ENCODE measurements at places on chromosomes 2 and 18.
A peak's percentile ranks its signal among the peaks of the same experiment; 100 is the strongest.

- DNase-seq: peak; percentile 75
Measured at GRCh38 chr2:217277646-217278398, 418.0 kb upstream of the TNP1 start.

- peak; percentile 70 for DNase-seq
Measured at GRCh38 chr2:1556776-1557466, 143.7 kb downstream of the TPO start.

GRCh38 chr2:125535089-125535488 is 1120.9 kb upstream of the GYPC start:
- DNase-seq: no peak

GRCh38 chr2:192197357-192197756 is 2.6 kb upstream of the TMEFF2 start:
- no peak for DNase-seq

DNA sequence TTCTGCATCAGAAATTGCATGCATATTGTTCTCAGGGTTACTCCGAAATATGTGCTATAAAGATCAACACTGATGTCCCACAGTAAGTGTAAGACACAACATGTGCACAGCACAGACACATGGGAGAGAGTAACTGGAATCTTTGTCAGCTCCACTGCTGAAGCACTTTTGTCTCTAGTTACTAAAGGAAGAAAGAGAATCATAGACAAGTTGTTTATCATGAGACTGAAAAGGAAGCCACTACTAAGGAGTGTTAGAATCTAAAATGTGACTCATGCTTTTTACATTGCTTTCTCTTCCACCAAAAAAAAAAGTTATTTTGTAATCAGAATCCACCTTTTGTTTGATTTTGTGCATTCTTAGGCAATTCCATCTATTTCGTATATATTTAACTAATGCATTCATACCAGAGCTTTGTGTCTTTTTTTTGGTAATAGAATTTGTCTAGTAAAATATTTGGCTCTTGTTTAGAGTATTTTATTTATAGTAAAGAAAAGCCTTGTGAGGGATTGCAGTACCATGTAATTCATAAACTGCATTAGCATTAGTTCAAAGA is 502.4 kb downstream of the FBXO15 start:
- no peak for DNase-seq

- no peak for DNase-seq
Measured at GRCh38 chr2:48319863-48320262, 210.1 kb upstream of the STON1 start.

GRCh38 chr2:106892048-106892447 is 6.1 kb upstream of the ST6GAL2 start:
- DNase-seq: no peak

- no peak for DNase-seq
Measured at GRCh38 chr18:62894681-62895390, 179.5 kb downstream of the PHLPP1 start.
